ENCODE measurements at places on chromosomes 7 and 10. TPM values are rescaled to one million over a fixed set of nuclear protein-coding genes. Genes with fewer than 3 reads are reported as not detected.

DNA sequence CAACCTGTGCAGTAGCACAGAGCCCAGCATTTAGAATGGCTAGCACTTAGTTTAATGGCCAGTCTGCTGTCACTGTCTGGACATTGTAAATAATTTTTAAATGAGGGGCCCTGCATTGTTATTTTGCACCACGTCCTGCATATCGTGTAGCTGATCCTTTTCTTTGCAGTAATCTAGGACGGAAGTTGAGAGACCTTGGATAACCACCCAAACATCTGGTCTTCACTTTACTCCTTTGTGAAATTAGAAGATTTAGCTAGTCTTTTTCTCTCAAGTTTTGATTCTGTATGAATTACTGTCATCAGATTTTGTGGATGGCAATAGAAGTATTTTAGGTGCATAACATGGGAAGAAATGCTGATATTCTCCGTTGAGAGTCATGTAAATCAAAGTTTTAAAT is 1.9 kb downstream of the MIOS start:
- peaks cover 27% of the 10 kb centered on the region for H3K4me1 ChIP-seq
- H3K36me3 ChIP-seq, result 0 out of 2 replicates have a peak, but pooled peaks cover 1% of the 10 kb centered on the region

DNA sequence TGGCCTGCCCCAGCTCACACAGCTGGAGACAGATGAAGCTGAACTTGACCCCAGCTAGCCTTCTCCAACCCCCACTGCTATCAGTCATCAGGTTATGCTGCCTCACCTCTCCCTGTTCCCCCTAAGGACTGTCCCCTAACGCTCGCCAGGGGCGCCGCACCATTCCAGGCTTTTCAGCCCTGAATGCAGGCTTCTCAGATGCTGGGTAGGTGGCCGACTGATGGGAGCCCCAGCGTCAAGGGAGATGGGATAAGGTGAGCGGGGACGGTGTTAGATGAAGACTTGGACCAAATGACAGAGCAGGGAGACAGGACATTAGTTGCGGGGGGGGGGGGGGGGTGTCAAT is 15.8 kb upstream of the OPALIN start:
- H3K36me3 ChIP-seq, result no peaks in the 10 kb centered on the region
- H3K4me3 ChIP-seq, result no peak overlapping the region
- H3K27me3 ChIP-seq, result no peaks in the 10 kb centered on the region
- DNase-seq, result no peak
- H3K4me1 ChIP-seq, result peaks cover 5% of the 10 kb centered on the region
- no peak overlapping the region for H3K27ac ChIP-seq

GRCh38 chr10:27783660-27784059 is 38.0 kb upstream of the MKX start:
- DNase-seq, result peak; percentile 51
- no peak overlapping the region for H3K4me3 ChIP-seq
- H3K27ac ChIP-seq, result no peak overlapping the region
- H3K27me3 ChIP-seq, result no peaks in the 10 kb centered on the region
- no peaks in the 10 kb centered on the region for H3K36me3 ChIP-seq
- no peaks in the 10 kb centered on the region for H3K4me1 ChIP-seq

The MRC1 gene
- total RNA-seq, result 0.05 TPM

DNA sequence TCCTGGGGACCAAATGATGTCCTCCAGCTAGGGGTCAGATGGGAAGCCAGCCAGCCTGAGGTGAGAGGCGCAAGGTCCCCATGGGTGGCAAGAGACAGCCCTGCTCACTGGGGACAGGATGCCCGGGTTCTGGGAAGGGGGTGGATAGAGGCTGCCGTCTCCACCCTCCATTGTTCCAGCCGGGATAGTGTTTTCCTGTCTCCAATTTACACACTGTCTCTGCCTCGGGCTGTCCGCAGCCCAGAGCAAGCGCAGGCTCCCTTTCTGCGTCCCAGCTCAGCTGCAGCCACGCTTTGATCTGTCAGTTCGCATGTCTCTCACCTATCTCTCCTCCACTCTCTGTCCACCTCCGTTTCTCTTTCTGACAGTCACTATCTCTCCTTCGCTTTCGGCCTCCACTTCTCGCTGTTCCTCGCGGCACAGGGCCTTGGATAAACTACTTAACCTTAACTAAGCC is 2.1 kb downstream of the EPHB4 start:
- H3K4me3 ChIP-seq, result peak overlapping the region; percentile 71
- no peak for DNase-seq
- peak overlapping the region; percentile 50 for H3K27ac ChIP-seq
- peaks cover 15% of the 10 kb centered on the region for H3K4me1 ChIP-seq
- H3K27me3 ChIP-seq, result no peaks in the 10 kb centered on the region
- H3K36me3 ChIP-seq, result peaks cover 11% of the 10 kb centered on the region

- DNase-seq, result no peak
- H3K27me3 ChIP-seq, result no peaks in the 10 kb centered on the region
- H3K36me3 ChIP-seq, result no peaks in the 10 kb centered on the region
- H3K4me3 ChIP-seq, result no peak overlapping the region
- no peak overlapping the region for H3K27ac ChIP-seq
These were observed 178.2 kb downstream of the DNAJC1 start for GRCh38 chr10:21825345-21825744.

- no peaks in the 10 kb centered on the region for H3K27me3 ChIP-seq
- peak overlapping the region; percentile 51 for H3K27ac ChIP-seq
- no peak overlapping the region for H3K4me3 ChIP-seq
These were observed 252.3 kb downstream of the KCNMA1 start for GRCh38 chr10:77385315-77385714.

- no peak overlapping the region for H3K27ac ChIP-seq
- DNase-seq, result no peak
- H3K4me3 ChIP-seq, result no peak overlapping the region
- H3K36me3 ChIP-seq, result no peaks in the 10 kb centered on the region
- H3K4me1 ChIP-seq, result peaks cover 18% of the 10 kb centered on the region
These were observed 3.8 kb upstream of the DUSP5 start for GRCh38 chr10:110493832-110494426.

GRCh38 chr10:47383261-47384147 is 589 bp downstream of the ZNF488 start:
- H3K4me1 ChIP-seq, result peaks cover 41% of the 10 kb centered on the region
- DNase-seq, result no peak
- peak overlapping the region; percentile 77 for H3K4me3 ChIP-seq
- peaks cover 1% of the 10 kb centered on the region for H3K36me3 ChIP-seq
- H3K27me3 ChIP-seq, result no peaks in the 10 kb centered on the region

- no peak overlapping the region for H3K4me3 ChIP-seq
- H3K4me1 ChIP-seq, result peaks cover 5% of the 10 kb centered on the region
- no peaks in the 10 kb centered on the region for H3K27me3 ChIP-seq
- no peak for DNase-seq
These were observed 226.2 kb downstream of the TNS3 start for GRCh38 chr7:47355684-47356083.

DNA sequence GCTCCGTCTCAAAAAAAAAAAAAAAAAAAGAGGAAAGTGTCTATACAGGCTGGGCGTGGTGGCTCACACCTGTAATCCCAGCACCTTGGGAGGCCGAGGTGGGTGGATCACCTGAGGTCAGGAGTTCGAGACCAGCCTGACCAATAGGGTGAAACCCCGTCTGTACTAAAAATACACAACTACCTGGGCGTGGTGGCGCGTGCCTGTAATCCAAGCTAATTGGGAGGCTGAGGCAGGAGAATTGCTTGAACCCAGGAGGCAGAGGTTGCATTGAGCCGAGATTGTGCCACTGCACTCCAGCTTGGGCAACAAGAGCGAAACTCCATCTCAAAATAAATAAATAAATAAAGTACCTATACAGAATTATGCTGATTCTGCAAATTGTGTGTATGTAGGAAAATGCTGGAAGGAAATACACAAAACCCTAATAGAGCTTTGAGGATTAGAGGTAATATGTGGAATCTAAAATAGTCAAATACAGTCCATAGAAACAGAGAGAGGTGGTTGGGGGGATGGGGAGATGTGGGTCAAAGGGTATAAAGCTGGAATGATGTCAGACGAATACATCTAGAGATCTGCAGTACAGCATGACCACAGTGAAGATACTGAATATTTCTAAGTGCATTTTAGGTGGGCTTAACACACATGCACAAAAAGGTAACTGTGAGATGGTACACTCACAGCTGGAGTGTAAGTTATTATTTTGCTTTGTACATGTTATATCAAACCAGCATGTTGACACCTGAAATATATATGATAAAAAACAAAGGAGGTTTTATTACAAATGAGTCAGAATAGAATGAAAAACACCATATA is 174.5 kb upstream of the KLF14 start:
- H3K4me1 ChIP-seq, result peaks cover 29% of the 10 kb centered on the region
- H3K27me3 ChIP-seq, result no peaks in the 10 kb centered on the region
- no peaks in the 10 kb centered on the region for H3K36me3 ChIP-seq

The VSTM2A gene
- total RNA-seq, result not detected

The BCL7B gene
- 74.5 TPM for total RNA-seq

DNA sequence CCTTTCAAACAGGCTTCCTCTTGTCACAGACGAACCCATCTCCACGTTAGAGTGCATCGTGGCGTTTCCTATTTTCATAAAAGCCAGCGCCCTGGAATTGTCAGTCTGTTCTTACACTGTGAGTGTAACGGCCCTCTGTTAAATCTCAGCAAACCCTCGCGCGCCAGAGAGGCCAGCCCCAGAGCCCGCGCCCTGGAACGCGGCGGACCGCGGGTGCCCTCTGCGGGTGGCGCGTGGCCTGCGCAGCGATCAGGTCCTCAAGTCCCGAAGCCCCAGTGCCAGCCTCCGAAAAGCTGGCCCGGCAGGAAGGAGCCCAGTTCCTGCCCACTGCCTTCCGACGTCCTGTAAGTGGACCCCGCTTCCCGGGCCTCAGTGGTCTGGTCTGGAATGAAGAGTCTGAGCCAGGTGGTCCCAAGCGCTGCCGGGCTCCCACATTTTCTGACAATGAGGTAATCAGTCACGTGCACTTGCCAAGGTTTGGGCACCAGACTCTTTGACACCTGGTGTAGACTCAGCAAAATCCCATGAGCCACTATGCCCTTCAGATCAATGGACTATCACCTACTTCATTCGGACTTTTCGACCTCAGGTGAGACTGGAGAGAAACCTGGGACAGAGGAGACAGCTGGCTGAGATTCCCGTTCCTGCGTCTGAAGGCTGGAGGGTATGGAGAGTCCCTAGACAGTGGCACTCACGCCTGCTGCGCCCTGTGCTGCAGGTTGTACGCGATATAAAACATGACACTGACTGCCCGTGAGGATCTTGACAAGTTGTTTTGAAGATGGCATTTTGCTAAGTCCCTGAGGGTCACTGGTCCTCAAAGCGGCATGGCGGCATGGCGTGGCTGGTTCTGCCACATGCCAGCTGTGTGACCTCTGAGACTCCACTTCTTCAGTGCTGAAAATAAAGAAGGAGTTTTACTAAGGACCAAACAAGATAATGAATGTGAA is 109.4 kb upstream of the LANCL2 start:
- peak; percentile 78 for DNase-seq
- H3K4me3 ChIP-seq, result peak overlapping the region; percentile 75
- no peaks in the 10 kb centered on the region for H3K27me3 ChIP-seq

DNA sequence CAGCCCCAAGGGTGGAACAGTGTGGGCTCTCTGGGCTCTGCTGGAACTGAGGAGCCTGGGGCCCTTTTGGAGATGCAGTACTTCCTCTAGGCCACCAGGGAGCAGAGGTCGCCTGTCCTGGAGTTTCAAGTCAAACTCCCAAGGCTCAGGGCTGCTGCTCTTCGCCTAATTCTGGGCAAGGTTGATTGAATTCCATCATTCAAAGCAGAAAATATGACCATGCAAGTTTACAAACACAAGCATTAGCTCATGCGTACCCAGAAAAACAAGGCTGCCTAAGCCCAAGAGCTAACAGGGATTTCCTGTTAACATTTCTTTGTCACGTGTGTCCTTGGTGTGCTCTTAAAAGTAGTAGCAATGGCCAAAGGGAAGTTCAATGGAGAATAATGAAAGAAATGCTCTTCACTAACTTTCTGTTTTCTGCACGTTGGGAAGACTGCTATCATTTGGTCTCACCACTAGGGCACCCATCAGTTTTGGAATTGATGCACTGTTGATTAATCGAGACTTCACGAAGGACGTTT is 20.1 kb downstream of the LDB3 start:
- no peak overlapping the region for H3K27ac ChIP-seq
- no peaks in the 10 kb centered on the region for H3K36me3 ChIP-seq
- H3K27me3 ChIP-seq, result no peaks in the 10 kb centered on the region
- H3K4me3 ChIP-seq, result no peak overlapping the region
- H3K4me1 ChIP-seq, result no peaks in the 10 kb centered on the region

The OR2A42 gene
- not detected for total RNA-seq

The SLIT1 gene
- total RNA-seq, result 0.42 TPM

DNA sequence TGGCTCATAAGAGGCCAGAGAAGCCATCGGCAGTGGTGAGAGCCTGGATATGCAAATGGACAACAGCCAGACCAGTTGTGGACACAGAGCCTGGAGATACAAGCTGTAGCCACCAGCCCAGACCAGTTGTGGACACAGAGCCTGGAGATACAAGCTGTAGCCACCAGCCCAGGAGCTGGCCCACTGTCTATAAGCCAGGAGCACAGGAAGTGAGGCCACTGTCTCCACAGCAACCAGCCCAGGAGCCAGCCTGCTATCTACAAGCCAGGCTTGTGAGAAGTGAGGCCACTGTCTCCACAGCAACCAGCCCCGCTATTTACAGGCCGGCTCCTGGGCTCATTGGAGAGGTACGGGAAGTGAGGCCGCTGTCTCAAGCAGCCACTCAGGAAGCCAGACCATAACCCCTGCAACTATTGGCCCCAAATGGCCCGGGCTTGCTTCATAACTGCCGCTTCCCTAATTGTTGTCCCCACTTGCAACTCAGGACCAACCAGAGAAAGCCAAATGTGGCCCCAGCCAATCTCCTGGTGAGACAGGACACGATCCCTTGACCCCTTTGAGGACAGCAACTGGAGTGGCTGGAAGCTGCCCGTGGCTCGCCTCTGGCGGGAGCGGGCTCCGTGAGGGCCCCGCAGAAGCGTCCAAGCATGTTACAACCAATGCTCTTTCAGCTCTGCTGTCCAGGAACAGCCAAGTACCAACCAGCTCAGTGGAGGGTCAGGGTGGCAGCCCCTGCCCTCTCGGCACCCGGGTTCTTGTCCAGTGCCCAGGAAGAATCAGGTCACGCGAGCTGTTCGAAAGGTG is 44.1 kb upstream of the CNPY1 start:
- DNase-seq, result no peak
- H3K4me1 ChIP-seq, result peaks cover 18% of the 10 kb centered on the region
- no peaks in the 10 kb centered on the region for H3K27me3 ChIP-seq
- H3K27ac ChIP-seq, result no peak overlapping the region

DNA sequence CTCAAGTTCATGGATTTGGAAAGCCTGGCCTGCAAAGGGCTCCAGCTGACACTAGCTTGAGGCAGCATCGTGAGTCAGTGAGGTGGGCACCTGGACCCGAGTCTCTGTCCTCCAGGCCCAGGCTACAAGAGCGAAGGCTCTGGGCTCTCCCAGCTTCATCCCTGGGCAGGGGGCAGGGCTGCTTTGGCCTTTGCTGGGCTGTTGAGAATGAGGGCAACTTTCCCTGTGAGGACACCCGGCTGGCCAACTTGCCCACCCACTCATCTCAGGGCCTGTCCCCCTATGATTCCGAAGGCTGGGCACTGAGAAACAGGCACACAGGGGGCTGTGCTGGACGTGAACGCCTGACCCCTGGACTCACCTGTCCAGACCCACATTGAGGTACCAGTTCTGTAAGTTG is 24.4 kb downstream of the LDB3 start:
- H3K36me3 ChIP-seq, result no peaks in the 10 kb centered on the region
- no peak for DNase-seq
- no peak overlapping the region for H3K27ac ChIP-seq
- H3K4me3 ChIP-seq, result no peak overlapping the region

DNA sequence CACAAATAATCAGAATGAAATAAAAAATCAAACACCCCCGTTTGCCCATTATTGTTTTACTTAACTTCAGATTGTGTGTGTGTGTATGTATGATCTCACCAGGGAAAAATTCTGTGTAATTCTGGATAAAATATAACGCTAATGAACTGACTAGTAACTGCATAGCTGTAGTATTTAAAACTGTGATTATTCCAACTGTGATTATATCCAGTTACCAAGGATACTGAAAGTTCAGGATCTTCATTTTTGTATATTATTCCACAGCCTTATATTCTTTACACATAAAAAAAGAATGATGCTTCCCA is 2.9 kb downstream of the TWIST1 start:
- no peak overlapping the region for H3K4me3 ChIP-seq
- DNase-seq, result no peak
- no peaks in the 10 kb centered on the region for H3K4me1 ChIP-seq
- H3K27ac ChIP-seq, result no peak overlapping the region
- H3K27me3 ChIP-seq, result no peaks in the 10 kb centered on the region

All from Caco-2 (cell line).